Body of pancreas (tissue), 4 donors: ENCODE measurements at places on chromosomes 7 and 10. TPM values are rescaled to one million over a fixed set of nuclear protein-coding genes. Genes with fewer than 3 reads are reported as not detected.

Gene MYL10
- total RNA-seq = not detected

Gene MALRD1
- 1.3 TPM for total RNA-seq

Gene LRRD1
- total RNA-seq = not detected

Gene FAM131B
- total RNA-seq = 0.26 TPM

Gene SFMBT2
- total RNA-seq = 1.6 TPM

Gene FAM171A1
- 29.1 TPM for total RNA-seq

Gene GALNT17
- 27.4 TPM for total RNA-seq

Gene RTKN2
- 0.33 TPM for total RNA-seq

Gene ATOH7
- not detected for total RNA-seq

Gene BICC1
- 35.3 TPM for total RNA-seq

Gene PRKCQ
- total RNA-seq = 6.0 TPM

Gene LRRC18
- not detected for total RNA-seq

Gene OTUD1
- total RNA-seq = 10.5 TPM

Gene EPO
- total RNA-seq = 1.3 TPM

Gene KLF14
- total RNA-seq = 1.6 TPM

Gene MBLAC1
- total RNA-seq = 2.1 TPM

Gene MTURN
- total RNA-seq = 34.5 TPM

Gene AGR2
- 6.3 TPM for total RNA-seq

Gene CFAP46
- 0.52 TPM for total RNA-seq

Gene NUTM2E
- 1.6 TPM for total RNA-seq

Gene CTAGE4
- 19.1 TPM for total RNA-seq

Gene HTR5A
- total RNA-seq = not detected

Gene GPR26
- not detected for total RNA-seq

Gene FKBP9
- 253 TPM for total RNA-seq

Gene SRRM3
- 3.4 TPM for total RNA-seq

Gene CYP26C1
- total RNA-seq = 0.52 TPM

Gene HDAC9
- 4.9 TPM for total RNA-seq

Gene HOXA3
- total RNA-seq = 1.6 TPM

Gene AOAH
- 6.2 TPM for total RNA-seq

Gene UFSP1
- total RNA-seq = 6.2 TPM

Gene STX1A
- 9.9 TPM for total RNA-seq

Gene PVRIG
- total RNA-seq = 4.0 TPM

Gene VAX1
- total RNA-seq = not detected

Gene NEURL1
- 25.7 TPM for total RNA-seq
